CD4-positive, alpha-beta T cell treated with Interleukin-1 beta for 1 hour (primary cell): ENCODE measurements at places on chromosomes 12 and 14.

GRCh38 chr12:125696054-125696453, 630.8 kb downstream of the AACS start:
- DNase-seq: no peak

DNA sequence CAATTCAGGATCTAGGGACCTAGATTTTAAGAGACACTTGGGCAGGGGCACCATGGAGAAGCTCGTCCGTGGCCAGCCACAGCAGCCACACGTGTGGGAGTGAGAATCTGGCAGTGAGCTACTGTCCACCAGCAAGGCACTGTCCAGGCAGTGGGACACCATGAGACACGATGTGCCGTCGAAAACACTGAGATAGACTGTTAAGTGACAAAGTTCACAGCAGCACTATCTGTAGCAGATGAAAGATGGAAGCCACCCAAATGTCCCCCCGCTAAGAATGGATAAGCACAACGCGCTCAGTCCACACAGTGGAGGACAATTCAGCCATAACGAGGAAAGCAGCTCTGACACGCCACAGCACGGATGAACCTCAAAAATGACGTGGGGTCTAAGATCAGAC, 19.7 kb downstream of the RILPL1 start:
- no peak for DNase-seq

DNA sequence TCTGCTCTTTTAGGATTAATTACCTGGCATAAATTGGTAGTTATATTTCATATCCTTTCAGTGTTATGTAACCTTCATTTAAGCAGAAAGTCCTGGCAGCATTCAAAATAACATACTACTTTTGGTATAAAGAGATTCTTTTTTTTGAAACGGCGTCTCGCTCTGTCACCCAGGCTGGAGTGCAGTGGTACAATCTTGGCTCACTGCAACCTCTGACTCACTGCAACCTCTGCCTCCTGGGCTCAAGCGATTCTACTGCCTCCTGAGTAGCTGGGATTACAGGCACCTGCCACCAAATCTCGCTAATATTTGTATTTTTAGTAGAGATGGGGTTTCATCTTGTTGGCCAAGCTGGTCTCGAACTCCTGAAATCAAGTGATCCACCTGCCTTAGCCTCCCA, 9.2 kb downstream of the KTN1 start:
- DNase-seq: no peak

DNA sequence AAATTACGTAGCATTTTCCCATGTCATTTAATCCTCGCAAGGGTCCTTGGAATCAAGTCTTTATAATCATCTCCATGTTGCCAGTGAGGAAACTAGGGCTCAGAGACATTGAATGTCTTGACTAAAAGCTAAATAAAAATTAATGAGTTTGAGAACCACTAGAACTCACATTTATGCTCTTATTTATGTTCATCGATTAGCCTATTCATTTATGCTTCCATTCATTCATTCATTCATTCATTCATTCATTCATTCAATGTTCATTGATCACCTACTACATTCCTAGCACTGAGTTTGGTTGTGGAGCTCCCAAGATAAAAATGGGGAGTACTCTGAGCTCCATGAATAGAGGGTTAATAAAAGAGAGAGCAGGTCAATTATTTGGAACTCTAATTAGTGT, 59.7 kb downstream of the KCNA1 start:
- no peak for DNase-seq

GRCh38 chr12:116150452-116150851, 127.0 kb downstream of the MED13L start:
- no peak for DNase-seq

GRCh38 chr14:68405961-68406360, 386.9 kb downstream of the ZFP36L1 start:
- DNase-seq: no peak
